ENCODE measurements at places on chromosomes 4 and X. TPM values are rescaled to one million over a fixed set of nuclear protein-coding genes. Genes with fewer than 3 reads are reported as not detected.

The TACR3 gene
- not detected for total RNA-seq

The ELMOD2 gene
- 22.5 TPM for total RNA-seq

GRCh38 chr4:37388681-37389365, 144.3 kb downstream of the NWD2 start:
- no peak for DNase-seq

The MAGEB2 gene
- total RNA-seq, result not detected

DNA sequence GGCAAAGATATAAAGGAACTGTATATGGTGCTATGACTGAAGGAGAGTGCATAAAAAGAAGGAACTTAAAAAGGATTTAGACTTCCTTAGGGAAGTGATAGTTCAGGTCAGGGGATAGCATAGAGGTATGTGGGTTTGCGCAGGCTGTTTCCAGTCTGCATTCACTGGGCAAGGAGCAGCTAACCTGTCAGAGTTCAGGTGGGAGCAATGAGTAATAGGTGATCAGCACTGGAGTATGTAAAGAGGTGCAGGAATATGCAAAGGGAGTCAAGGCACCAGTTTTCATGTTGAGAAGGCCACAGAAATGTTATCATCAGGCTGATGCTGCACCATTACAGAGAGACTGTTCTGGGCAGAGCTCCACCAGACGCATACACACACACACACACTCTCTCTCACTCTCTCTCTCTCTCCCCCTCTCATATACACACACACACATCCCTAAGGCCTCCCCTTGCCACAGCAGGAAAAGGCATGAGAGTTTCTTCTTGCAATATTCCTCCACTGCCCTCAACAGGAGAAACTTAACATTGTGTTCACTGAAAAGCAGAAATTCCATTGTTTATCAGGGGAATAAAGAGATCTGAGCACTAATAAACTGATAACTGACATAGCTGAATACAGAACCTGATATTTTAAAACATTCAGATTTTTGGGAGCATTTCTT, 256.4 kb upstream of the GRID2 start:
- DNase-seq, result no peak

DNA sequence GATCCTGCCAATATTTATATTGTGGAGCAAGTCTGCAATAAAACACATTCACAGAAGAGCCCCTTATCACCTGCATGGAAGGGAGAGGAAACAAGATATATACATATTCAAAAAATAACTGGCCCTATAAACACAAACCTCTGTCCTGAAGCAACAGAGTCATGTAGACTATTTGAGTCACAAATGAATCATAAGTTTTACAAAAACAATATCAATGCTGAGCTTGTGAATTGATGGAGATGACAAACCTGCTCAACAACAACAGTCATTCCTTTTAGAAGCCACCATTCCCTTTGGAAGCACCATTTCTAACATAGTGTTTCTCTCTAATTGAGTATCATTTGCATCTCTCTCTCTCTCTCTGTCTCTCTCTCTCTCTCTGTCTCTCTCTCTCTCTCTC, 313.9 kb downstream of the MID1IP1 start:
- no peak for DNase-seq

- no peak for DNase-seq
These were observed 71.5 kb downstream of the ARHGEF9 start for GRCh38 chrX:63713526-63713925.

The PAGE2 gene
- total RNA-seq, result not detected

The L1CAM gene
- total RNA-seq, result 14.2 TPM

Measured in Calu3 (cell line).